Activated naive CD8-positive, alpha-beta T cell treated with anti-CD3 and anti-CD28 coated beads, Interleukin-2, amount 50 U/mL, for 16 hours (primary cell): ENCODE measurements at places on chromosomes 6 and 20.

- no peak for DNase-seq
Observed at GRCh38 chr6:30361661-30362060, 16.7 kb downstream of the RPP21 start.

- no peak for DNase-seq
Observed at GRCh38 chr20:61350500-61351250, 98.6 kb downstream of the CDH4 start.

- no peak for DNase-seq
Observed at GRCh38 chr6:159505140-159505922, 187.7 kb downstream of the SOD2 start.

GRCh38 chr6:81084776-81085430 is 667.6 kb downstream of the TENT5A start:
- no peak for DNase-seq
